ENCODE measurements at places on chromosomes 16 and 17.

DNA sequence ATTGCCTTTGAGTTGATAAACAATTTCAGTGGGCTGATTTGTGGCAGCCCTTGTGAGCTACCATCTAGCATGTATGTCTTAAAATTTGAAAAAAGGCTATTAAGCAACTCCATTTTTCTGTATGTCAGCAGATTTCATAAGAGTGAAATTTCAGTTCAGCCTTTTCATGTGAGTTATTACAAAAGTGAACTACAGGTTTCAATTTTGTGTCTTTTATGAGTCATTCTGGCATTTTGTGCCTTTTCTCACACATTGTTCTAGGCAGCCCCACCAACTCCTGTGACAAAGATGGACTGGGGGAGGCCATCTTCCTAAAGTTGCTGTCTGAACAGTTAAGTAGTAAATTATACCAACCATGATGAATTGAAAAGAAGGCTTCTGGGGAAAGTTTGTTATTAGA lies 52.1 kb downstream of the USP10 start:
- DNase-seq = no peak

DNA sequence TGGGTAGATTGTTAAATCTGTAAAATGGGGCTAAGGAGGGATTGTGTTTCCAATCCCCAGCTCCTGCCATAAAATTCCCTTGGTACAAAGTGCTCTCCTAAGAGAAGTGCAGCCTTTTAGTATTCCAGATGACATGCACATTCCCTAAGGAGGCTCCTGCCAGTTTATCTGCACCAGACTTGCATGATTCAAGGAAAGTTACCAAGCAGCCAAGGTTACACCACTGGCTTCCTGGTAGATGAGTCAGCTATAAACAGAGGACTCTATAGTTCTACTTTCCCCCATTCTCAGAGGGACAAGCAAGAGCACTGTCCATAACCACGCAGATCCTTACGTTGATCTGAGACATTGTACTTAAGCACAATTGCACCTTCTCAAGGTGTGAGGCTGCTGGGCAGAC lies 1.9 kb downstream of the CALB2 start:
- no peak for DNase-seq

DNA sequence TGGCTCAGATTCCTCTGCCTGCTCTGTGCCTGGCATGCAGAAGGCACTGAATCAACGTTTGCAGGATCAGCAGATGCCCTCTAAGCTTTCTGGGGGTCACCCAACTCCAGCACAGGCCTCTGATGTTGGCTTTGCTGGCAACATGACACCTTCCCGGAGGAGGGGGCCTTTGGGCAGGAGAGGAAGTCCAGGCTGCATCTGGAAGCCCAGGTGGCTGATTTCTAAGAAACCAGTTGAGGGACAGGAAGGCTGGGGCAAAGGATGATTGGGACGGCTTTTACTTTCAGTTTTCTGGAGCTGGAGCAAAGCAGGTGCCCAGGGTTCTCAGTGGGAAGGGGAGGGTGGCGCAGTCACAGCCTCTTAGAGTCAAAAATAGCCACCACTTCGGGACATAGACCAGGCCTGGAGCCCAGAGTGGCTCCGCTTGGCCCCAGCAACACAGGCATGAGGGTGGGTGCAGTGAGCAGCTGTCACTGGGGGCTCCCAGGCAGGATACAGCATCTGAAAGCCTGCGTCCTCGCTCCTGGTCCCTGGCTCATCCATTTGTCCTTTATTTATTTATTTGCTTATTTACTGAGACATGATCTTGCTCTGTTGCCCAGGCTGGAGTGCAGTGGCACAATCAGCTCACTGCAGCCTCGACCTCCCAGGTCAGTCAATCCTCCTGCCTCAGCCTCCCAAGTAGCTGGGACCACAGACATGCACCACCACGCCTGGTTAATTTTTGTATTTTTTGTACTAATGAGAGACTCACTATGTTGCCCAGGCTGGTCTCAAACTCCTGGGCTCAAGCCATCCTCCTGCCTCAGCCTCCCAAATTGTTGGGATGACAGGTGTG lies 15.1 kb downstream of the SOCS1 start:
- no peak for DNase-seq

DNA sequence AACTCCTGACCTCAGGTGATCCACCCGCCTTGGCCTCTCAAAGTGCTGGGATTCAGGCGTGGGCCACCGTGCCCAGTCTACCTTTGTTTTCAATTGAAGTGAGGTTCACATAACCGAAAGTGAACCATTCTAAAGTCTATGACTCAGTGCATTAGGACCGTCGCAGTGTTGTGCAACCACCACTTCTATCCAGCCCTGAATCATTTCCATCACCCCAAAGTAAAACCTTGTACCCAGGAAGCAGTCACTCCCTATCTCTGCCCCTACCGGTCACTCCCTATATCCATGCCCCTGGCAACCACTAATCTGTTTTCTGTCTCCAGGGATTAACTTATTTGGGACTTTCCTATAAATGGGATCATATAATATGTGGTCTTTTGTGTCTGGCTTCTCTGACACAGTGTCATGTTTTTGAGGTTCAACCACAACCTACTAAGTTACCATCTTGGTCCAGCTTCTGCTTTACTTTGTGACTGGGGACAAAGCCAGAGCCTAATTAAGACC lies 28.3 kb upstream of the CDC42EP4 start:
- DNase-seq = no peak

DNA sequence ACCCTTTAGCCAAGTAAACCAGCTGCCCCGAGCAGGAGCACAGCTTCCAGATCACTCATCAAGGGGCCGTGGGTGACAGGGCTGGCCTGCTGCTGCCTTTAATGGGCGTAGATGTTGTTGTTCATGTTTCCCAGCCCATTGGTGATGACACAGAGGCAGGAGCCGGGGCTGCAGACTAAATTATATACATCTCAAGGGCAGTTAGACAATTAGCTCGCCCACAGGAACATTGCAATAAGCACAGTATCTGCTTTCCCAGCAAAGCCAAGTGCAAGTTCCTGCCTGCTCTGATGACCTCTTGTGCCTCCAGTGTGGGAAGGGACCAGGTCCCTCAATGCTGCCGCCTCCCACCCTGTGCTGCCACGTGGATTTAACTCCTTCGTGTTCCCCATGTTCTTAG lies 485.8 kb downstream of the MAF start:
- DNase-seq = no peak

DNA sequence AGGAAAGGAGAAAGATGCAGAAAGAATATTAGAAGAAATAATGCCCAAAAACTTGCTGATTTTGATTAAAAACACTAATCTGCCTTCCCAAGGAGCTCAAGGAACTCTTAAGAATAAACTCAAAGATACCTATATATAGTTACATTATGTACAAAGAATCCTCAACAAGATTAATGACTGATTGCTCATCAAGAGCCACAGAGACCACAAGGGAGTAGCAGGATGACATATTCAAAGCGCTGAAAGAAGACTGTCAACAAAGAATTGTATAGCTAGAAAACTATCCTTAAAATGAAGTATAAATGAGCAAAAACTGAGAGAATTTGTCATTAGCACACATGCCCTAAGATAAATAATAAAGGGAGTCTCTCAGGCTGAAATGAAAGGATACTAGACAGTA lies 6.2 kb downstream of the LPCAT2 start:
- DNase-seq = no peak

DNA sequence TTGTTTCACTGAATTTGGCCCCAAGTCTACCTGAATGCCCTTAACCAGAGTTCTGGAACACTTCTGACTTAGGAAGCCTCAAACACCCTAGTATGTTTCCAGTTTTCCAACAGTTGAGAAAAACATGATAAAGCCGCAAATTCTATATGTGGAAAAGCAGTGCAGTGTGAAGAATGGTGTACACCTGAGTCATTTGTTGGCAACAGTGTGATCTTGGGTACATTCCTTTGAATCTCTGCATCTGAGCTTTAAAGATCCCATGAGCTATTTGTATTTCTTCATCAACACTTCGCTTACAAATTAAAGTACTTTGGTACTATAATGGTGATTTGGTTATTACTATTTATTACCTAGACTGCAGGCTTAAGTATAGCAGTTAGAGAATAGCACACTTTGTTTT lies 93.6 kb upstream of the TBX2 start:
- no peak for DNase-seq

GRCh38 chr17:44971776-44972483 lies 3.8 kb upstream of the C1QL1 start:
- no peak for DNase-seq

- DNase-seq = no peak
Measured at GRCh38 chr16:51326131-51326856, 175.2 kb upstream of the SALL1 start.

DNA sequence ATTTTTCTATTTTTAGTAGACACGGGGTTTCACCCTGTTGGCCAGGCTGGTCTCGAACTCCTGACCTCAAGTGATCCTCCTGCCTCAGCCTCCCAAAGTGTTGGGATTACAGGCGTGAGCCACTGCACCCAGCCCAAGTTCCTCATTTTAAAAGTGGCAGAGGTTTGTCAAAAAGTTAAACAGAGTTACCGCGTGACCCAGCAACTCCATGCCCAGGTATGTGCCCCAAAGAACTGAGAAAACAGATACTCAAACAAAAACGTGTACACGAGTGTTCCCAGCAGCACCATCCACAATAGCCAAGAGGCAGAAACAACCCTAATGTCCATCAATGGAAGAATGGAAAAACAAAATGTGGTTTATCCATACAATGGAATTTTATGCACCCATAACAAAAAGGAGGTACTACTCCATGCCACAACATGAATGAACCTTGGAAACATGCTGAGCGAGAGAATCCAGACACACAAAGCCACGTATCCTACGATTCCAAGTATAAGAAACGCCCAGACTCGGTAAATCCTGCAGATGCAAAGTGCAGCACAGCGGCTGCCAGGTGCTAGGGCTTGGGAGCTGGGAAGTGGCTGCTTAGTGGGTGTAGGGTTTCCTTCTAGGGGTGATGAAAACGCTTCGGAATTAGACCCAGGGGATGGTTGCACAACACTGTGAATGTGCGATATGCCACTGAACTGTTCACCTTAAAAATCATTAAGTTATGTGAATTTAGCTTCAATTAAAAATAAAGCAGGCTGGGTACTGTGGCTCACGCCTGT lies 24.8 kb downstream of the ADCY9 start:
- no peak for DNase-seq

DNA sequence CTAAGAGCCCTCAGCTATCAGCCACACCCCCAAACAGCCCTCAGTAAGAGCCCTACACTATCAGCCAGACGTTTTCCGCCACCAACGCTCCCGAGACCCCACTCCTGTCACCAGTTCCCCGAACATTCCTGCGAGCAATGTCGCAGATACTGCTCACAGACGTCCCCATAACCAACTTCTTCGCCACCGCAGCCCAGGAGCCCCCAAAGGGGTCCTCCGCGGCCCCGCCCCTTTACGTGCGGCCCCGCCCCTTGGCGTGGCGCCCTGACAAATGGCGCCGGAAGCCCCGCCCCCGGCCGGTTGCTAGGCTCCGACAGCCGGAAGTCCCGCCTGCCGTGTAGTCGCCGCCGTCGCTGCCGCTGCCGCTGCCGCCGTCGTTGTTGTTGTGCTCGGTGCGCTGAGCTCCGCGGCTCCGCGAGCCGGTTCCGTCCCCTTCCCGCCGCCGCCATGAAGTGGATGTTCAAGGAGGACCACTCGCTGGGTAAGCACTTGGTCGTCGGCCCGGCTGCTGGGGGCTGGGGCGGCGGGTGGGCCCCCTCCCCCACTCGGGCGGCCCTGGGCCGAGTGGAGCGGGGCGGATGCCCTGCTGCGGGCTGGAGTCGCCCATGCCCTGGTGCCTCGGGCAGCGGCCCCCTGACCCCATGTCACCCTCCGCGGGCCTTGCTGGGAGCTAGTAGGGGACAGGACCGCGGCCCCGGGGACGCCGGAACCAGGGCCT lies at the start of gene GABARAPL2:
Gene GABARAPL2, plus strand, starts transcription at position 340 of the 718 bp plus-strand sequence. Its CDS starts 108 bp downstream, at position 448.
- DNase-seq = peak; percentile 93

- DNase-seq = no peak
Measured at GRCh38 chr17:6501359-6501758, 55.0 kb downstream of the PITPNM3 start.

GRCh38 chr16:12339686-12340085 lies 363.2 kb downstream of the SNX29 start:
- no peak for DNase-seq

DNA sequence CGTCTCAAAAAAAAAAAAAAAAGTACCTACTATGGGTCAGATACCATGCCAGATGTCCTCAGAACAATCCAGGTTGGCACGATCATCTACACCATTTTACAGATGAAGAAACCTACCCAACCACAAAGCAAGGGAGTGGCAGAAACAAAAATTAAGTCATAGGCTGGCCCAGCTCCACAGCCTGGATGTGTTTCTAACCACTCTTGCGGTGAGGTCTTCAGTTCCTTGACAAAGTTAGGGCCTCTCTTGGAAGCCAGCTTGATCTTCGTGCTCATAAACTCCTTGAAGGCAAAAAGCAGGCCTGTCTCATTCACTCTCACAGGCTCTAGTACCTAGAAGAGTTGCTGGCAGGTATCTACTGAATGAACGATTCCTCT lies 6.2 kb downstream of the GGA2 start:
- no peak for DNase-seq

DNA sequence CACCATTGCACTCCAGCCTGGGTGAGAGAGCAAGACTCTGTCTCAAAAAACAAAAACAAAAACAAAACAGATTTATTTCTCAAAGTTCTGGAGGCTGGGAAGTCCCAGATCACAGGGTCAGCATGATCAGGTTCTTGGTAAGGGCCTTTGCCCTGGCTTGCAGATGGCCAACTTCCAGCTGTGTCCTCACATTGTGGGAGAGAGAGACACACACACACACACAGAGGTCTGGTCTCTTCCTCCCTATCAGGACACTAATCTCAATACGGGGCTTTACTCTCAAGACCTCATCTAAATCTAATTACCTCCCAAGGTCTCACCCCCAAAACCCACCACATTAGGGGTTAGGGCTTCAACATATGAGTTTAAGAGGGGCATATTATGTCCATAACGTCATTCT lies 26.4 kb upstream of the TAOK1 start:
- no peak for DNase-seq

GRCh38 chr17:27989046-27989445 lies 53.4 kb upstream of the NLK start:
- DNase-seq = no peak

DNA sequence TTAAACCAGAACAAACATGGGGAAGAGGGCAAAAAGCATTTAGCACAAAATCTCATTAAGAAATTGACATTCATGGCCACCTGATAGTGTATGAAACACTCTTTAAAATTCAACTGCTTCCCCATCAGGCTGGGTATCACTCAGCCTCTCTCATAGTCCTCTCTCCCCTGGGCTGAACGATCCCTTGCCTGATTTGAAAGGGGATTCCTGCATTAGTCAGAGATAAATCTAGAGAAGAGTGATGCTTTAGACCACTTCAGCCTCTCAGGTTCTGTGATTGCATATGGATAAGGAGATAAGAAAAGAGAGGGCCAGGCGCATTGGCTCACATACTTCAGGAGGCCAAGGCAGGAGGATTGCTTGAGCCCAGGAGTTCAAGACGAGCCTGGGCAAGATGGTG lies 280.0 kb downstream of the SOX9 start:
- DNase-seq = no peak

DNA sequence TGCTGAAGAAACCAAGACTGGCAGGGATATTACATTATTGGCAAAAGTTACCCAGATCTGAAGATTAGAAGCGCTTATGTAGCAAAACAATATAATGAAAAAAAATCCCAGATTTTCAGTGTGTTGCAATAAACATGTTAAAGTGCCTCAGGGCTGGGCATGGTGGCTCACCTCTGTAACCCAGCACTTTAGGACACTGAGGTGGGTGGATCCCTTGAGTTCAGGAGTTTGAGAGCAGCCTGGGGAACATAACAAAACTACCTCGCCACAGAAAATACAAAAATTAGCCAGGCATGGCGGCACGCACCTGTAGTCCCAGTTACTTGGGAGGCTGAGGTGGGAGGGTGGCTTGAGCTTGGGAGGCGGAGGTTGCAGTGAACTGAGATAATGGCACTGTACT lies 6.8 kb downstream of the ZNF207 start:
- no peak for DNase-seq

- no peak for DNase-seq
Measured at GRCh38 chr17:41888332-41888965, 23.2 kb upstream of the KLHL11 start.
